SJCRH30 (cell line): ENCODE measurements at places on chromosomes 7 and 10.

DNA sequence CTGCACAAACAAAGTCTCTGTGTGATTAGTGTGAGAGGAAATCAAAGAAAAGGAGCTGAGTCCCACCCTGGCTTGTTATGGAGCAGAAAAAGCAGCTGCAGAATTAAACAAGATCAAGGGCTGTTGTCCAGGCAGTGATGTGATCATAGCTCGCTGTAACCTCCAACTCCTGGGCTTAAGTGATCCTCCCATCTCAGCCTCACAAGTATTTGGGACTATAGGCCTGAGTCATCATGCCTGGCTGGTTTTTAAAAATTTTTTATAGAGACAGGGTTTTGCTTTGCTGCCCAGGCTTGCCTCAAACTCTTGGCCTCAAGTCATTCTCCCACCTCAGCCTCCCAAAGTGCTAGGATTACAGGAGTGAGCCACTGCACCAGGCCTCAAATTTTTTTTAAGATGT, 88.9 kb downstream of the IPMK start:
- no peak overlapping the region for H3K4me3 ChIP-seq
- no peaks in the 10 kb centered on the region for H3K36me3 ChIP-seq
- H3K4me1 ChIP-seq: 0 out of 2 replicates have a peak, but pooled peaks cover 2% of the 10 kb centered on the region
- DNase-seq: peak; percentile 24
- no peaks in the 10 kb centered on the region for H3K27me3 ChIP-seq

DNA sequence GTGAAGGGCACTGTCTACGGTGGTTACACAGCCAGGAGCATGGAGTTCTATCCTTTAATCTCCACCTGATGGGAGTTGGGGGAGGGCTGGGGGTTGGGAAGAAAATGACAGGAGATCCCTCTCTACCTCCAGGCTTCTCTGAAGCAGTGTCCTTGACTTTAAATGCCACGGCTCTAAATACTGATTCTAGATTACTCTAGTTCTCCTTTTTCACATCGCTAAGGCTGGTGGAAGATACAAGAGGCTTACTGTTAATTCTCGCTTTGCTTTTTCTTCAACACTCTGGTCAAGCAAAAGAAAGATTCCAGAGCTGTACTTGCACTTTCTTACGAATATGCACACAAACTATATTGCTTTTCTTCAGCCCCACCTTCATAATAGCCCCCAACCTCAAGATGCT, 30.5 kb downstream of the ARL3 start:
- H3K4me3 ChIP-seq: no peak overlapping the region
- H3K27me3 ChIP-seq: no peaks in the 10 kb centered on the region

DNA sequence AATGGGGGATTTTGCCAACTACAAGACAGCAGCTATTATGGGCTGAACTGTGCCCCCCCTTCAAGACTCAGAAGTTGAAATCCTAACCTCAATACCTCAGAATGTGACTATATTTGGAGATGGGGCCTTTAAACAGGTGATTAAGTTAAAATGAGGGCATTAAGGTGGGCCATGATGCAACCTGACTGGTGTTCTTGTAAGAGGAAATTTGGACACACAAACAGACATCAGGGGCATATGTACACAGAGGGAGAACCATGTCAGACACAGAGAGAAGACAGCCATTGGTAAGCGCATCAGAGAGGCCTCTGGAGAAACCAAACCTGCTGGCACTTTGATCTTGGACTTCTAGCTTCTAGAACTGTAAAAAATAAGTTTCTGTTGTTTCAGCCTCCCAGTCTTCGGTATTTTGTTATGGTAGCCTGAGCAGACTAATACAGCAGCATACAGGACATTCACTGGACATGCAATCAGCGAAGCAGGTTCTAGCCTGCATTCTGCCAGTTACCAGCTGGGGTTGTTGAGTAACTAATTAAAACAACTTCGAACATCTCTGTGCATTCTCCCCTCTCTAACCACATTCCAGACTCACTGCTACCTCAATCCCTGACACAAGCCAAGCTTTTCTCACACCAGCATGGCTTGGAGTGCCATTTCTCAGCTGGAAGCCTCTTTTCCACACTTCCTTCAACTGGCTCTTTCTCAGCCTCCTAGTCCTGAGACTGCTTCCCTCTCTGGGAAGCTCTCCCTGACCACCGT, 141.4 kb downstream of the DOCK4 start:
- no peak overlapping the region for H3K27ac ChIP-seq
- no peaks in the 10 kb centered on the region for H3K36me3 ChIP-seq
- H3K27me3 ChIP-seq: no peaks in the 10 kb centered on the region
- no peaks in the 10 kb centered on the region for H3K4me1 ChIP-seq
- no peak overlapping the region for H3K4me3 ChIP-seq
- no peak for DNase-seq

DNA sequence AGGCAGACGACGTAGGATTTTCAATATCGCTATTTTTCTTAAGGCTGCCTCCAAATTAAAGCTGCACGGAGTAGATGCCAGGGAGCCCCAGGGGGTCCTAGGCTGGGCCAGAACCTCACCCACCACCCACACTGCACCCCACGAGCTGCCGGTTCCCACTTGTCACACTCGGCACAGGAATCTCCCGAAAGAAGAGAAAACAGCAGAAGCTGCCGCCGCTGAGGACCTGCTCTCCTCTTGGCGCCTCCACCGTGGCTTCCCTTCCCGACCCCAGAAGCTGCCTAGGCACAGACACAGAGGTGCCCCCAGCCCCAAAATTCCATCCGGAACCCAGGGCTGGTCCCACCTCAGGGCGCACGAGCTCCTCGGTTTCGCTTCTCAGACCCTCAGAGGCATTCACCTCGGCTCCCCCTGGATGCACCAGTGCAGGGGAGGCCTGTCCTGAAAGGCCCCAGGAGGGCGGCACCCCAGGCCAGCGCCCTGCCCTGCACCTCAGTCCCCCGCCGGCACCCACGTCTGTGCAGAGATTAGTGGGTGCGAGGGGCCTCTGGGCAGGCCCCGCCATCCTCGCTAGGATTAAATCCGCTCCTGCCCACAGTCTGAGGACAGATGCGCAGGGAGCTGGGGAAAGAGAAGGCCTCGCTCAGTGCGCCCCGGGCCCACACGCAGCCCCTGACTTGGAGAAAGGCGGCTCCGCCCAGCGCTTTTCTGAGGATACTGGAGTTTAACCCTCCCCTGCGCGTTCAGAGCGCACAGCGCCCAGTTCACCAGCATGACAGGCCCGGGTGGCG, 99.2 kb downstream of the PTPRN2 start:
- H3K27me3 ChIP-seq: peaks cover 3% of the 10 kb centered on the region; the same call in 1 of the 2 replicates
- H3K36me3 ChIP-seq: no peaks in the 10 kb centered on the region
- H3K4me3 ChIP-seq: no peak overlapping the region
- H3K4me1 ChIP-seq: no peaks in the 10 kb centered on the region
- H3K27ac ChIP-seq: no peak overlapping the region
- no peak for DNase-seq

GRCh38 chr7:102925976-102926782, 13.4 kb downstream of the LRRC17 start:
- no peak for DNase-seq
- peaks cover 17% of the 10 kb centered on the region for H3K4me1 ChIP-seq
- H3K4me3 ChIP-seq: no peak overlapping the region
- H3K27ac ChIP-seq: no peak overlapping the region
- 0 out of 2 replicates have a peak, but pooled peaks cover 4% of the 10 kb centered on the region for H3K36me3 ChIP-seq
- H3K27me3 ChIP-seq: no peaks in the 10 kb centered on the region

DNA sequence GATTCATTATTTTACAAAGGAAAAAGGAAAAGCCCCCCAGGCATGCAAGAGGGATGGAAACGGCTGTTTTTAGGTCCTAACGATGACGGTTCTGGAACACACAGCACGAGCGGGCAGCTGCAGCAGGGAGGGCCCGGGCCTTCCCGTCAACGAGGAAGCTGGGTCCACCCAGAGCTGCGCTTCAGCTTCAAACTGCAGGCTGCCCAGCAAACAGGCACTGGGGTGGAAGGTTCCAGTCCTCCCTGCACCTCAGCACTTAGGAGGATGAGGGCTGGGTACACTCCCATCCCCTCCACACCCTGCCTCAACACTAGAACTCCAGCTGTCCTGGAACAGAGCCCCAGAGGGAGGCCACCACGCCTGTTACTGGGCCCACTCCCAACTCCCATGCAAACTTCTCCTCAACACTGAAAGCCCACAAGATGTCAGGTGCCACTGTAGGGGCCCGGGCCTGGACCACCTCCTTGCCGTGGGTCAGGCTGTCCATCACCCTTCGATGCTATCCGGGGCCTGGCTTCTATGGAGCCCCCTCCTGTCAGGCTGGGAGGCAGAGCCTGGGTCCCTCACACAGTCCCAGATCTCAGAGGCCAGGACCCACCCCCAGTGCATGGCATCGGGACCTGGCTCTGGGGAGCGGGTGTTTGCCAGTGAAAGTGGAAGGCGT, 33.0 kb downstream of the PAPOLB start:
- H3K27me3 ChIP-seq: 0 out of 2 replicates have a peak, but pooled peaks cover 14% of the 10 kb centered on the region
- no peaks in the 10 kb centered on the region for H3K4me1 ChIP-seq
- no peak overlapping the region for H3K4me3 ChIP-seq
- H3K27ac ChIP-seq: no peak overlapping the region

- no peak overlapping the region for H3K4me3 ChIP-seq
Observed at GRCh38 chr10:88828310-88828709, 23.3 kb downstream of the ANKRD22 start.

DNA sequence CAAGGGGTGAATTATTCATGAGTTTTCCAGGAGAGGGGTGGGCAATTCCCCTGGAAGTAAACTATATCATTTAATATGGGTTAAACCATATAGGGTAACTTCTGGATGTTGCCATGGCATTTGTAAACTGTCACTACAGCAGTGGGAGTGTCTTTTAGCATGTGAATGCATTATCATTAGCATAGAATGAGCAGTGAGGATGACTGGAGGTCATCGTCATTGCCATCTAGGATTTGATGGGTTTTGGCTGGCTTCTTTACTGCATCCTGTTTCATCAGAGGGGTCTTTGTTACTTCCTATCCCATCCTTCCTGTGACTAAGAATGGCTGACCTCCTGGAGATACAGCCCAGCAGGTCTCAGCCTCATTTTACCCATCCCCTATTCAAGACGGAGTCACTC, 139.5 kb upstream of the PRKCQ start:
- H3K4me1 ChIP-seq: no peaks in the 10 kb centered on the region
- H3K27ac ChIP-seq: no peak overlapping the region
- H3K4me3 ChIP-seq: no peak overlapping the region
- no peaks in the 10 kb centered on the region for H3K36me3 ChIP-seq
- no peaks in the 10 kb centered on the region for H3K27me3 ChIP-seq
- no peak for DNase-seq

DNA sequence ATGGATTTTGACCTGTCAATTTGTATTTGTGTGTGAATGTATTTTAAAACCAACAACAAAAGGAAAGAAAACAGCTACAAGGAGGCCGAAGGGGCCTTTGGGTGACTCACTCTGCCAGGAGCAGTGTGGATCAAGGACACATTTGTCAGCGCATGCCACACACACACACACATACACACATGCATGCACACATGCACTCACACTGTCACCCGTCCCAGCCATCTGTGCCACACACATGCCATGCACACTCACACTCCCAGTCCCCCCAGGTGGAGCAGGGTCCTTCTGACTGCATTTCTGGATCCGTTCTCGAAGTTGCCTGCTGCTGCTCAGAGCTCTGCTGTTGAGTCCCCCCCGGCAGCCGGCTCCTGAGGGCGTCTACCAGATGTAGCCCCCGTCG, 26.0 kb downstream of the SPOCK2 start:
- no peak for DNase-seq
- no peaks in the 10 kb centered on the region; the same call in 1 of the 2 replicates for H3K27me3 ChIP-seq
- H3K36me3 ChIP-seq: no peaks in the 10 kb centered on the region

- DNase-seq: no peak
- no peaks in the 10 kb centered on the region for H3K36me3 ChIP-seq
- no peak overlapping the region for H3K4me3 ChIP-seq
Observed at GRCh38 chr10:112790030-112790429, 160.0 kb upstream of the TCF7L2 start.

- H3K36me3 ChIP-seq: no peaks in the 10 kb centered on the region
- H3K27ac ChIP-seq: no peak overlapping the region
- H3K4me1 ChIP-seq: no peaks in the 10 kb centered on the region
- no peak overlapping the region for H3K4me3 ChIP-seq
- H3K27me3 ChIP-seq: no peaks in the 10 kb centered on the region
- no peak for DNase-seq
Observed at GRCh38 chr7:129362496-129362895, 71.7 kb upstream of the STRIP2 start.

DNA sequence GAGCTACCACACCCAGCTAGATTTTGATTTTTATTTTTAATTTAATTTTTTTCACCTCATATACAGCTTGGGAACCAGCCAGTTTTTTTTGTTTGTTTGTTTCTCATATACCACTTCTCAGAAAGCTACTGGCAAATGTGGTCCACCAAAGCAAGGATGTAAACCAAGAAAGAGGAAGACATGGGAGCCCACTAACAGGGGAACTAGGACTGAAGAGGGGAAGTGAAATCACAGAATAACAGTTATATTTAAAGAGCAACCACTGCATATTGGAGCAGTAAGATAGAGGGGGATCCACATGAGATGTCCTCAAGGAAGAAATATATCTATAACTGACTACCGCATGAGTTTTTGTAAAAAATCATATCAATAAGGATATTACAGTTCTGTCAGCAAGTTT, 10.5 kb downstream of the CPVL start:
- DNase-seq: no peak
- H3K36me3 ChIP-seq: no peaks in the 10 kb centered on the region
- no peaks in the 10 kb centered on the region for H3K27me3 ChIP-seq

- no peak overlapping the region for H3K27ac ChIP-seq
- no peaks in the 10 kb centered on the region for H3K36me3 ChIP-seq
- no peaks in the 10 kb centered on the region for H3K4me1 ChIP-seq
- DNase-seq: no peak
Observed at GRCh38 chr10:88901206-88901983, 21.4 kb downstream of the STAMBPL1 start.

- no peaks in the 10 kb centered on the region for H3K27me3 ChIP-seq
- H3K36me3 ChIP-seq: peaks cover 34% of the 10 kb centered on the region
- no peak overlapping the region for H3K27ac ChIP-seq
- H3K4me3 ChIP-seq: no peak overlapping the region
- no peak for DNase-seq
Observed at GRCh38 chr10:79305515-79305914, 41.8 kb upstream of the PPIF start.

- no peak overlapping the region for H3K4me3 ChIP-seq
- no peaks in the 10 kb centered on the region for H3K36me3 ChIP-seq
- H3K4me1 ChIP-seq: no peaks in the 10 kb centered on the region
- no peak for DNase-seq
- no peak overlapping the region for H3K27ac ChIP-seq
Observed at GRCh38 chr7:17070231-17070708, 188.5 kb upstream of the AGR3 start.
